ENCODE measurements at places on chromosomes 11 and 22.

DNA sequence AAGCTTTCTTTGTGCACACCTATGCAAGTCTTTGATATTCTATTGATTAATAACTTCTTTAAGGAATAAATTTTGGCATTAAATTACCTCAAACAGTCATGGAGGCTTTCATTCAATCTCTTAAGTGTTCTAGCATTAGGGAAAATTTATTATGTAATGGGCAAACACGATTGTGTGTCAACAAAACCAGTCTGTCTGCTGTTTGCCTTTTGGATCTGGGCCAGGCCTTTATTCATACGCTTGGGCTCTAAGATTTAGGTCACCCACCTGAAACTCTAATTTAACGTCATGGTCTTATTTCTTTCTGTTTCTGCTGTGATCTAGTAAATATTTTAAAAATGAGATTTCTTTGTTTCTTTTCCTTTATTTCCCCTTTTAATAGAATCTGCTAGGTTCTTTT lies 1270.6 kb downstream of the LRRC4C start:
- no peak for DNase-seq

- no peak for DNase-seq
Measured at GRCh38 chr11:14764579-14765527, 121.2 kb downstream of the PDE3B start.

DNA sequence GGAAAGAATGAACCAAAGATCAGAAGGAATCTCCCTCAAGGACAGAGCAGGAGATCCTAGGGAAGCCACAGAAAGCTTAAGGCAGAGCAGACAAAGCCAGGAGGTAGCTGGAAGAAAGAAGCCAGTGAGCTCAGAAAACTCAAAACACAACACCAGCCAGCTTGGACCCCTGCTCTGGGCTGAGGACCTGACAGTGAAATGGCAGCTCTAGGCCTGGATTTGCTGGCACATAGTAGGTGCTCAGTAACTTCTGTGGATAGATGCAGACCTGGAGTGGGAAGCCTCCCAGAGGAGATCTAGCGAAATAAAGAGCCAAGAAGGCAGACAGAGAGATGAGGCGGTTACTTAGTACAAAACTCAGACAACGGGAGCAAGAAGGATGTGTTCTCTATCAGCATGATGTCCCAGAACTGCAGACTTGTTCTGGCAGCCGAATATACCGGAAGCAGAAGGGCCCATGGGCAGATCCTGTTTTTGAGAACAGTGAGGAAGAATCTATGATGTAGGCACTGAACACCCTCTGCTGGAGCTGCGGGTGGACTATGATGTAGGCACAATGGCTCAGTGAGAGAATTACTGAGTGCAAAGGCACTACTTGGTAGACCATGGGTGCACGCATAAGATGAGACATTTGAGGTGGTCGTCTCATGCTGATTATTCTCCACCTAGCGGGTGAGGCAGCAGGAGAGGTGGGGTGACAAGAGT lies 4.8 kb downstream of the ROBO4 start:
- no peak for DNase-seq

DNA sequence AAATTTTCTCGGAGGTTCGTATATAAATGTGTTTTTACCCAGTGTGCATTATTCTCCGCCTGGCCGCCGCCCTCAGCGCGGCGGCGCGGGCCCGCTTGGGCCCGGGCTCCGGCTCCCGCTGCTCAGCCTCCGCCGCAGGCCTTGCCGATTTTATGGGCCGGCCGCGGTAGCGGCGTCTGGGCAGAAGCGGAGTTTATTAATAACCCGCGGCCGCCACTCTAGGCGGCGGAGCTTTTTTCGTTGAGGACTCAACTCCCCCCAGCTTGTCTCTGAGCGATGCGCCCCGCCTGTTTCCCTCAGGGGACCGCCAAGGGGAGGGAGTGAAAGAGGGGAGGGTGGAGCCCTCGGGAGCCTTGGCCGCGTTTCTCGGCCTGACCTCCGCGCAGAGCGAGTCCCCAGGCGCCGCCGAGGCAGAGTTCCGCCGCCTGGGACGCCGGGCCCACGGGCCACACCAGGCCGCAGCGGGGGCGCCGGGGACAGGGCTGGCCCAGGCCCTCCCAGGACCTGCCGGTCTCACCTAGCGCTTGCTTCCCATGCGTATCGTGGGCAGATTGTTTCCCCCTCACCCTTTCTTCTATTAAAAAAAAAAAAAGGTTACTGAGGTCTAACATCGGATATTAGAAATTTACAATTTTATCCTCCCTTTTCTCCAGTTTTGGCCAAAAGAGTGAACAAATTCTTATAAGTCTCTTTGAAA lies 399 bp downstream of the ZNF143 start:
- DNase-seq: peak; percentile 85

- no peak for DNase-seq
Measured at GRCh38 chr11:69538854-69539253, 57.4 kb downstream of the LINC01488 start.

DNA sequence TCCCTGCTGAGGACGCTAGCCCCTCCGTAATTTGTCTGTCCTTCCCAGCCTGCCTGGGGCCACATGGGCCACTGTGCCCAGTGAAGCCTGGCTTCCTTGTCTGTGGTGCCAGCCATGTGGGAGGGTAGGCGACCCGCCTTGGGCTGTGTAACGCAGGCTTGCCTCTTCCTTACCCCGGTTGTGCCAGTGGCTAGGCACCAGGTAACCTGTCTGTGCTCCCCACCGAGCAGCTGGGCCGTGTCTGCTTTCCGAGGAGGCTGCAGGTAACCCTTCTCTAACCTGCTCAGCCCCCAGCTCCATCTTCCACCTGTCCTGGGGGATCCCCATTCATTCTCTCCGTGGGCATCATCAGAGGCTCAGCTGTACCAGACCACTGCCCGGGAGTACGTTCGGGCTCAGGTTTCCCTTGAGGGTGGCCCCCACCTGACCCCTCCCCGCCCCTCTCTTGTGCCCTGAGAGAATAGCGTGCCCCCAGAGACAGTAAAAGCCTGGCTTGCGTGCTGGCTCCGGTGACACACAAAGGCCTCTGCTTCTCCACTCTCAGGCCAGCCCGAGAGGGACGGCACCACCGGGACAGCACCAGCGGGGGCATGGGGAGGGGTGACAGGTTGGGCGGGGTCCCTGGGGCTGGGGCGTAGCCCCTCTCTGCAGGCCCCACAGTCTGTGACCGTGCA lies 79.1 kb downstream of the CDKN1C start:
- no peak for DNase-seq

GRCh38 chr11:115718106-115718505 lies 213.9 kb upstream of the CADM1 start:
- no peak for DNase-seq

GRCh38 chr11:61891331-61892084 lies at the start of gene FADS3:
Gene FADS3 (minus strand): TSS chr11:61891545. CDS start chr11:61891381, 164 bp downstream.
- peak; percentile 53 for DNase-seq

DNA sequence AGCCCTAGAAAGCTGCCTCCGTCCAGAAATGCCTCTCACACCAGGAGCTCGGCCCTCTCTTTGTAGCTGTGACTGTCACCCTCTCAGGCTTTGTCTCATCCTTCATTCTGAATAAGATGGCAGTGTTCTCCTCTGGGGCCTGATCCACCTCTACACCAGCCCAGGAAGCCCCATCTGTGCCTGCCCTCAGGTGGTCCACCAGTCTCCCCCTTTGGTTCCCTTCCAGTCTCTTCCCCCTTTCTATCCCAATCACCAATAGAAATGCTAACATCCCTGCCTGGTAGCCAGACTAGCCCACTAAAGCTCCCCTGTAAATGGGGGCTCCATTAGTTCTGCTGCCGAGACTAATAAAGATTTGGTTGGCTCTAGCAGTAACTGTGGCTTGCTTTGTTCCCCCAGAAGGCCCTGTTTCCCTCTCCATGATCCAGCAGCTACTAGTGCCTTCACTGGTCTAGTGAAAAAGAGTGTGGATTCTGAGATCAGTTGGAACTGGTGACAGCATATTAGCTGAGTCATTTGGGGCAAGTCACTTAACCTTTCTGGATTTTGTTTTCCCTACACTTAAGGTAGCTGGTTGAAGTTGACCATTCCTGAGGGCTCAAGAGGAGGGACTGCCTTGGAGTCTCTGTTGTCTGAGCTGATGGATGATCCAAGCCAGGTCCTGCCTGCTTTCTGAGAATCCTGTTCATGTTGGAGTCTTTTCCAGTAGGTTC lies 16.2 kb downstream of the PLEKHB1 start:
- DNase-seq: no peak

DNA sequence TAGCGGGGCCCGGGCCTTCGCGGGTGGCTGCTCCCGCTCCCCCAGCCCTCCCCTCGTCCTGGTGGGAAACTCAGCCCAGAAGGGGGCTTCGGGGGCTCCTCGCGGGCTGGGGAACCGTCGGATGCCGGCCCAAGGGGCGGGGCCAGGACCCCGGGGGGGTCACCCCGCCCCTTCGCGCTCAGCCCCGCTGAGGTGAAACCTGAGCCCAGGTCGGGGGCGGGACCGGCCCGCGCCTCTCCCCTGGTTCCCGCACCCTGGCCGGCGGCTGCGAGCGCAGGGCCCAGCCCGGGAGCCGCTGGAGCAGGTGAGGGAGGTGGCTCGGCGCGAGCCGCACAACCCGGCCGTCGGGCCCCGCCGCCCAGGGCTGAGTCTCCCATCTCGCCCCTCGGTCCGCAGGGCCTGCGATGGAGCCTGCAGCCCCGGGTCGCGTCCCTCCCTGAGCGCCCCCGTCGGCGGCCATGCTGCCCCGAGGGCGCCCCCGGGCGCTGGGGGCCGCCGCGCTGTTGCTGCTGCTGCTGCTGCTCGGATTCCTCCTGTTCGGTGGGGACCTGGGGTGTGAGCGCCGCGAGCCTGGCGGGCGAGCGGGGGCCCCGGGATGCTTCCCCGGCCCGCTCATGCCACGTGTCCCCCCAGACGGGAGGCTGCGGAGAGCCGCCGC lies at the start of gene LARGE2:
TSS of gene LARGE2 (plus strand) at position 232 of the 658 bp plus-strand sequence. CDS start at position 459, 227 bp downstream.
- DNase-seq: no peak

DNA sequence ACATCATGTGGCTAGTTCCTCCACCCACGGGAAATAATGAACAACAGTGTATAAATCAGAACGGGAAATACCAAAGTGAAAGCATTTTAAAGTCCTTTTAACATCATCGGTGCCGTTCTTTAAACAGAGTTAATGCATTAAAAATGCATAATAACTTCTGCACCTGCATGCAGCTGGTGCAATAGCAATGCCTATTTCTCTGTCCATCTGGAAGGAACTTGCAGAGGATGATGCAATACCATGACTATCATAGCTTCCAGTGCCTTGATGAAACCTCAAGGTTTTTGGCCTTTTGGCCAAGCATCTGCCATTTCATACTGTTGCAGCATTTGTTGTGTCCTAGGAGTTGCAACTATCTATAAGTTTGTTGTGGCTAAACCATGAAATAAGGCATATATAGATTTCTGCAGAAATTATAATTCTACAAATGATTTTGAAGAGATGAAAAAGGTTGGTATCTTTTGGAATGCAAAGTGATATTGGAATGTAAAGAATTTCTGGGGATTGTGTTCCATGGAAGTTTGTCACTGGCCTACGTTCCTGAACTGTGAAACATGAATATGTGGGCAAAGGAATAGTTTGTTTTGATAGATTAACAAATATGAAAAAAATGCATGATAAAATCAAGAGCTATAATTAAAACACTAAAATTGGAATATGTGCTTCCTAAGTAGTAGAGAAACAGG lies 9.8 kb upstream of the EIF3F start:
- DNase-seq: no peak

DNA sequence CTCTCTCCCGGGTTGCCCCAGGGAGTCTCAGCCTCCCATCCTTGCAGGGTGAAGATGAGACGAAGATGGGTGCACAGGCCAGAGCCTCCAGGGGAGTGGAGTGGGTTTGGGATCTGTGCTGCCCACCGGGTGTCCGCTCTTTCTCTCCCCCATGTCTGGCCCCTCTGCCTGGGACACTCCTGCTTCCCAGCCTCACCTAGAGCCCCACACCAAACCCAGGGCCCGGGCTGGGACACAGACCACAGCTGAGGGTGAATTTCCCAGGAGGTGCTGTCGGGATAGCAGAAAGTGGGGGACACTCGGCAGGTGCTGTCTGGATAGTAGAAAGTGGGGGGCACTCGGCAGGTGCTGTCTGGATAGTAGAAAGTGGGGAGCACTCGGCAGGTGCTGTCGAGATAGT lies 25.0 kb upstream of the KRTAP5-7 start:
- no peak for DNase-seq

All from hematopoietic multipotent progenitor cell treated with erythropoietin and hydrocortisone succinate and interleukin-3 and kit ligand, for 15 days (in vitro differentiated cells).